ENCODE measurements at places on chromosomes 5 and 9.

- DNase-seq: no peak
Observed at GRCh38 chr5:148499452-148499851, 115.7 kb downstream of the FBXO38 start.

DNA sequence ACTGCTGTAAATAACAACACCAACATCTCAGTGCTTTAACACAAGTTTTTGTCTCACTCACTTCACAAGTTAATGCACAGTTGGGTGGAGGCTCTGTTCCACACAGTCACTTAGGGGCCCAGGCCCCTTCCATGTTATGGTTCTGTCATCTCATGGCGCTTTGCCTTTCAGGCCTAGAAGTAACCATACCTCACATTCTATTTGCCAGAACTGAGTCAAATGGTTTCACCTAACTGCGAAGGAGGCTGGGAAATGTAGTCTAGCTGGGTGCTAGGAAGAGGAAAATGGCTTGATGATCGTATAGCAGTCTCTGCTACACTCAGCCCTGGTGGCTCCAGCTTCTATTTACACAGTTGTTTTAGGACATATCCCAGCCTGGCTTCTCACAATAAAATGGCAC lies 23.1 kb upstream of the MVB12B start:
- DNase-seq: no peak

- no peak for DNase-seq
Observed at GRCh38 chr5:115568668-115569067, 24.1 kb upstream of the FEM1C start.

- DNase-seq: no peak
Observed at GRCh38 chr9:95484225-95484624, 32.5 kb downstream of the PTCH1 start.

DNA sequence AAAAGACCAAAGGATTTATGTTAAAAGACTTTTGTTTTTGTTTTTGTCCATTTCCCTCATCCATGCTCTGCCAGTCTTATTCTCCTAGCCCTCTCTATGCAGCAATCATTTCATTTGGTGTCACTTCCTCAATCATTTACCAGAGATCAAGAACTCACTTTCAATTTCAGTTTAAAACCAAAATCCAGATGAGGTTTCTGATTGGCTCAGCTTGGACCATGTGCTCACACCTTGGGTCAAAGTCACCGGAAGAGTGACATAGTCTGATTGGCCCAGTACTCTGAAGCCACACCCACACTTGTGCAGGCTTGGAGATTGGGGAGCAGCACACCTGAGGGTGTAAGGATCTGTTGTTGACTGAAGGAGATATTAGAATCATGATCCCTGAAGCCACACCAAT lies 79.6 kb downstream of the TLR4 start:
- no peak for DNase-seq

DNA sequence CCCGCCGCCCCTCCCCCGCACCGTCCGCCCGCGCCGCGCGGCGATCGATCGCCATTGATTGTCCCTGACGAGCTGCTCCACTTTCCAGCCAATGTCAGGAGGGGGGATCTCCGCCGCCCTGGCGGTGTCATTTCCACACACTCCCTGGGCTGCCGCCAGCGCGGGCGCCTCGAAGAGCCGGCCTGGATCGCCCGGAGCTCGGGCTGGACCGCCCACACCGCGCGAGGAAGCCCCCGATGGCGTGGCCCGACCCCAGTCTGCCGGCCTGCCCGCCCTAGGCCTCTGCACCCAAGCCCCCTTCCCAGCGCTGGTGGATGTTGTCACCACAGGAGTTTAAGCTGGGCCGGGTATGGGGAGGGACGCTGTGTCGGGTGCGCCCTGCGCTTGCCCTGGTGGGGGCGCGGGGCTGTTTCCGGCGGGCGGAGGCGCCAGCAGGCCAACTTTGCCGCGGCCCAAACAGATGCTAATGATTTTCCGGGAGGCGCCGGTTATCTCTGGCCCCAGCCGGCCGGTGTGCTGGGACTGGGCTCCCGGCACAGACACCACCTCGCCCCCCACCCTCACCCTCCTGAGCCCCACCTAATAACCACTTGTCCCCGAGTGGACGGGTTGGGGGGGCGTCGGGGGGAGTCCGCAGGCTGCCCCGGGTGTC lies 10.6 kb upstream of the CXXC5 start:
- DNase-seq: peak; percentile 75
